Erythroblast (primary cell): ENCODE measurements at places on chromosomes 2 and 18.

DNA sequence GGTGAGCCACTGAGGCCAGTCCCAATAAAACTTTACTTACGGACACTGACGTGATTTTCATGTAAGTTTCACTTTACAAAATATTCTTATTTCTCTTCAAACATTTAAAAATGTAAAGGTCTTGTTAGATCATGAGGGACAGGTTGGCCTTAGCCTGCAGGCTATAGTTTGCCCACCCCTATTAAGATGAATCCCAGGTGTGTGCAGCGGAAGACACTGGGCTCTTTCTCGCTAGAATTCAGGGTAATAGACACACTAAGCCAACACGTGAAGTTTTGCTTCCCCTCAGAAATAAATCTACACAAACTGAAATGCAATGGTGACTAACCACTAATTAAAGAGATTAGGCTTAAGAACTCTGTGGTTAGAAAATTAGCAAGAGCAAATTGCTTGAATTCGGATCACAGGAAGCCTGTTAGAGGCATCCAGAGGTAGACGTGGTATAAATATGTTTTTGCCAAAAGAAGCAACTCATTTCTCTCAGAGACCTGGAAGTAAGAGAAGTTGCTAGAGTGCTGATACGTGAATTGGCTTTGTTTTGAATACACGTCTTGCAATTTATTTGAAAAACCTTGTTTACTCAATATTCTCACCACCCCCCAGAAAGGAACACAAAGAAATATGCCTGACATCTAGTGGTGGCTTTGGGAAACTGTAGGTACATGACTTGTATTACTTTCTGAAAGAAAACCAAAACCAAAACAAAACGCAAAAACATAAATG lies 151.6 kb downstream of the DTNB start:
- peak; percentile 81 for DNase-seq

- DNase-seq = no peak
These were observed 65.6 kb downstream of the NRP2 start for GRCh38 chr2:205747829-205748386.

DNA sequence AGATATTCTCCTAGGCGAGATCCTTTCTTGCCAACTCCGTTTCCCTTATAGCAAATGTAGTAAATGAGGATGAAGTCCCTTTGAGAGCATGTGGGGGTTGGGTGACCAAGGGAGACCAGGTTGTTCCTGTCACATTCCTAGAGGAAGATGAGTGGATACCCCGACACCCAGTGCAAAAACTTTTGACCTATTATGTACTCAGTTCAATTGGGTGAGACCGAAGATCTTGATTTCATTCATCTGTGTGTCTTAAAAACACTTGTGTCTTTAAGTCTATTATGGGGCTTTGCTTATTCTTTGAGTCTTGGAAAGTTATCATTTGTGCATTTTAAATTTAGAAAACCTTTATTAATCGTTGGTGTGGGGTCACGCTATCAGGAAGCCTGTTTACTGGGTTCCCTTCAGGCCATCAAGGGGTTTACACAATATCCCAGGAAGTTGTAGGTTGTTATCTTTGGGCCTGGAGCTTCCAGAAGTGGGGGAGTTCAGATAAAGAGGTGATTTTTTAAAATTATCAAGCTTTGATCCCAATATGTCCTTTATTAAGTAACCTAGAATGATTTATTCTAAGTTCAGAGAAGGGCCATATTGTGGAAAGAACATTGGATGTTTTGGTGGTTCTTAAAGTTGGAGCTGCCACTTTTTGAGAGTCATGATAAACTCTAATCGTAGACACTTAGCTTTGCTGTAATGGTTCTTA lies 2.8 kb downstream of the RHOB start:
- no peak for DNase-seq

- no peak for DNase-seq
These were observed 127.8 kb downstream of the ARHGAP28 start for GRCh38 chr18:6857300-6857699.

DNA sequence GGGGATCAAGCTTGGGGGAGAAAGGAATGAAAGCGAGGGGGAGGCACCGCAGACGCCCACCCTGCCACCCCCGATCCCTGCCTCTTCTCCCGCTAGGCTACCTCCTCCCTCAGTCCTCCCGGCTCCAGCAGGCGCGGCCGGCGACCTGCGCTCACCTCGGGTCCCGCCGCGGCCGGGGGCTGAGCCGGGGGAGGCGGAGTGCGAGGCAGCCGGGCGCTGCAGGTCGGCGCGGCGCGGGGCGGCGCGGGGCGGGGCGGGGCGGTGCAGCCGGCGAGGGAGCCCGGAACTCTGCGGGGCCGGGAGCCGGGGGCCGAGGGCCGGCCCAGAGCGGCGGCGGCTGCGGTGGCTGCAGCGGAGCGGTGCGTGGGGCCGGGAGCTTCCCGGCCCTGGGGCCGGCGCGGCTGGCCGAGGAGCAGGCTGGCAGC lies 477 bp downstream of the ACVR1 start:
- peak; percentile 40 for DNase-seq

- no peak for DNase-seq
These were observed 193.3 kb upstream of the AGAP1 start for GRCh38 chr2:235300368-235301201.

DNA sequence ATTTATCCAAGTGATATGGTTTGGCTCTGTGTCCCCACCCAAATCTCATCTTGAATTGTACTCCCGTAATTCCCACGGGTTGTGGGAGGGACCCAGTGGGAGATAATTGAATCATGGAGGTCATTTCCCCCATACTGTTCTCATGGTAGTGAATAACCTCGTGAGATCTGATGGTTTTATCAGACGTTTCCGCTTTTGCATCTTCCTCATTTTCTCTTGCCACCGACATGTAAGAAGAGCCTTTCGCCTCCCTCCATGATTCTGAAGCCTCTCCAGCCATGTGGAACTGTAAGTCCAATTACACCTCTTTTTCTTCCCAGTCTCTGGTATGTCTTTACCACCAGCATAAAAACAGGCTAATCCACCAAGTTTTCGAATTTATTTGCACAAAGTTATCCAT lies 20.3 kb upstream of the CHST10 start:
- DNase-seq = no peak

DNA sequence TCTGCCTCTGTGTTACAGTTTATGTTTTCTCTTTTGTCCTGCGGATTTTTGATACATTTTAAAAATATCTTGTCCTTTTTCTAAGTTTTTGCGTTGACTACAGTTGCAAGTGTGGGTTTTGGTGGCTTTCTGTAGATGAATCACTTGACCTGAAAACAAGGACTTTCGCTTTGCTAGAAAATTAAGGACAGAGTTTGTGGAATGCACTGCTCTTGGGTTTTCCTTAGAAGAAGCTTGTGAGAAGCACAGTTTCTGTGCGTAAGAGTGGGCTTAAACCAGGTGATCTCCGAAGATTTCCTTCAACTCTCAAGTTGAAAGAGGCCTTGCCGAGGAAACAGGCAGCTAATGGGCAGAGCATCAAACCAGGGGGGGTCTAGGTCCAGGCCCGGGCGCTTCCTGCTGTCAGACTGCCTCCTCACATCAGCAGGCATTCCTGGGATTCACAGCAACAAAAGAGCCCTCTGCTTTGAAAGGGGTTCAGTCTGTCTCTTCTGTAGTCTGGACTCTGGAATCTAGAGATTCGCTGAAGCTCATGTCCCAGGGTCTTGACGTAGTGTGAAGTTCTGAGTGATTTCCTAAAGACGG lies 17.3 kb downstream of the NCK2 start:
- no peak for DNase-seq

DNA sequence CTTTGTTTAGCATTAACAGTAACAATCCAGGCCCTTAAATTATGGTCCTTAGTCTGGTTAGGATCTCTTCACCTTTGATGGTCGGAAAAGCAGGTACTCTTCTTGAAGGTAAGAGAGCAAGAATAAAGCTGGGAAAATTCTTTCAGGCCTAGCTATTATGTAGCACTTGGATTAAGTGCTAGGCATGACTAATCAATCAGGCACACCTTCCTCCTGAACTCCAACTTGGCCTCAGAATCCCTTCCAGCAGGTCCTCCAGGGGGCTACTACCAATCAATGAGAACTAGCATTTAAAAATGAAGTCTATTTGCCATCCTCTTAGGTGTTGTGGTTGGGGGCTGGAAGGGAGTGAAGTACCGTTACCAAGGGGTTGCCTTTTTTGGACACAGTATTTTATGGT lies 3.7 kb downstream of the SMYD1 start:
- no peak for DNase-seq

- peak; percentile 75 for DNase-seq
These were observed 20.4 kb upstream of the BCL2 start for GRCh38 chr18:63339920-63340484.

GRCh38 chr18:22173928-22174301 lies 4.5 kb downstream of the GATA6 start:
- DNase-seq = no peak

- no peak for DNase-seq
These were observed 190.3 kb upstream of the SLC8A1 start for GRCh38 chr2:40642237-40642636.

DNA sequence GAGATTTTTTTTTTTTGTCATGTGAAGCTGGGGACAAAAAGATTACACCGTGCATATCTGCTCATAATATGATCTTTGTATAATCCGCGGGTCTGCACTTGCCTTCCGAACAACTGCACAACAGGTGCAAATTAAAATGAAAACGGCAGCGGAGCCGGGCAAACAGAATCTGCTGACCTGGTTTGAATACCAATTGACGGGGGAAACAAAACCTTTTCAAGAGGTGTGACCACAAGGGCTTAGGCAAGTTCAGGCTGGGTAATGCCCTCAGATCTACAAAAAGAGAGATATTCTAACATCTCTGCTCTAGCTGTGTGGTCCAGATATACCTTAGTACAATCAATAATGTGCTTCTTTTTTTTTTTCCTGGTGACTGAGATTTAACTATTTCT lies 88.5 kb downstream of the ZEB2 start:
- no peak for DNase-seq

- DNase-seq = no peak
These were observed 42.9 kb downstream of the ARHGEF33 start for GRCh38 chr2:38932586-38932985.

- peak; percentile 16 for DNase-seq
These were observed at the start of gene ALKAL2 for GRCh38 chr2:287911-288757. Gene ALKAL2, minus strand, starts transcription at chr2:288091. Its CDS starts 256 bp downstream, at chr2:287835.

GRCh38 chr2:138622613-138623012 lies 121.0 kb downstream of the SPOPL start:
- no peak for DNase-seq

GRCh38 chr2:155141418-155141817 lies 442.9 kb downstream of the KCNJ3 start:
- no peak for DNase-seq

DNA sequence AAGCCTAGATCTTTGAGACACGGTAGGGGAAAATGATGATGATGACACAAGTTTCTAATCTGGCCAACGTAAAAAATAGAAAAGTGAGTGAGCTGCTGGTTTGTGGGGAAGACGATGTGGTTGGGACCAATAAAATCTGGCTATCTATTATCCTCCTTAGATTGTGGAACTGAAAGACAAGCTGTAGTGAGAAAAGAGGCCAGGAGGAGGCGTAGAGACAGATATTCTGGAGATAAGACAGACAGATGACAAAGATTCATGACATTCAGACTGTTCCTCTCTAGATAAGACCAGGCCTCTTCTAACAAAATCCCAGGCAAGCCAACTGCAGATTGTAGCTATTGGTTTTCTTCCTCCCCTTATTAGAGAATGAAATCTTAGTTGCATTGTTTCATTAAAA lies 376.3 kb upstream of the UBE2E3 start:
- peak; percentile 10 for DNase-seq

DNA sequence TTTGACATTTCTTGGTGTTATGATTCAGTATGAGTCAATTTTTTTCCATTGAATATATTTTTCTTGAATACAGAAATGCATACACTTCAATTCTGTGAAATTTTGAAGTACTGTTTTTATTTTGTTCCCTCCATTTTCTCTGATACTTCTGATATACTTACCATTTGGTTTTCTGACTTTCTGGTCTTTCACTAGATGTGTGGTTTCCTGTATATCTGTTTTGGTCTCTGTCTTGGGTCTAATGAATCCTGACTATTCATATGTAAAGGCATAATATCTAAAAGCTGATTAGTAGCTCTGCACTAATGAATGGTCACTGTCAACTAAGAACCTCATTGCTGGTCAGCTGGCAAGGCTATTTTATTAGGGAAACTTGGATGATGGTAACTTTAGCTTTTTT lies 345.6 kb downstream of the GRB14 start:
- no peak for DNase-seq

GRCh38 chr2:3636586-3637310 lies 21.3 kb upstream of the ALLC start:
- DNase-seq = no peak

- no peak for DNase-seq
These were observed 119.1 kb downstream of the LRATD1 start for GRCh38 chr2:14751581-14751980.

DNA sequence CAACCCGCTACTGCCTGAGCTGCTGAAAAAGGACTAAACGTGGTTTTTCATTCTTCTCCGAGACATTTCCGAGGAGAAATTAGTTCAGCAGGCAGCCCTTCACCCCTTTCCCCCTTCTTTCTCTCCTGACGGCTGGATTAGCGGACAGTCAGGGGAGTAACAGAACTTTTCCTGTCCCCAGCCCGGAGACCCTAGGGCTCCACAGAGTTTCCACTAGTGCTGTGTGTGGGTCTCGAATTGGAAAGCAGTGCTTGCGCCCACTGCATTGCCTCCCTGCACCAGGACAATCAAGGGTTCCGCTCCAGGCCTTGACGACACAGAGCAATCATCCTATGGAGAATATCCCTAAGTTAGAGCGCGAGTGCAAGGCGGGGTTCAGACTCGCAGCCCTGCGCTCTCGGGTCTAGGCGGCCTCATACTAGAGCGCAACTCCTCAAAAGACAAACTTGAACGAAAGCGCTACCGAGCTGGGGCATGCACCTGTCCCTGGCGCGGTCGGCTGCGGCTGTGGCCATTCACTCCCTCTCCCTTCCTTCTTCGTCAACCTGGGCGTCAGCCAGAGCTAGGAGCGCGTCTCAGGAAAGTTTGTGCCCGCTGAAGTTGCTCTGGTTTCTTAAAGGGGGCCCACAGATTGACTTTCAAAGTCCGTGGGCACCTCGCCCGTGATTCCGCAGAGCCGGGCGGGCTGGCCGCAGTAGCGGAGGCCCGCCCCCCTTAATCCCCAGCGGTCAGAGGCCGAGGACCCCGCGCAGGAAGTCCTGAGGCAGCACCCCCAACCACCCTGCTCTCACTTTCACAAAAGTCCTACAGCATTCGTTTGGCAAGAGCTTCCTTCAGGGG lies 801 bp downstream of the OSR1 start:
- DNase-seq = no peak

DNA sequence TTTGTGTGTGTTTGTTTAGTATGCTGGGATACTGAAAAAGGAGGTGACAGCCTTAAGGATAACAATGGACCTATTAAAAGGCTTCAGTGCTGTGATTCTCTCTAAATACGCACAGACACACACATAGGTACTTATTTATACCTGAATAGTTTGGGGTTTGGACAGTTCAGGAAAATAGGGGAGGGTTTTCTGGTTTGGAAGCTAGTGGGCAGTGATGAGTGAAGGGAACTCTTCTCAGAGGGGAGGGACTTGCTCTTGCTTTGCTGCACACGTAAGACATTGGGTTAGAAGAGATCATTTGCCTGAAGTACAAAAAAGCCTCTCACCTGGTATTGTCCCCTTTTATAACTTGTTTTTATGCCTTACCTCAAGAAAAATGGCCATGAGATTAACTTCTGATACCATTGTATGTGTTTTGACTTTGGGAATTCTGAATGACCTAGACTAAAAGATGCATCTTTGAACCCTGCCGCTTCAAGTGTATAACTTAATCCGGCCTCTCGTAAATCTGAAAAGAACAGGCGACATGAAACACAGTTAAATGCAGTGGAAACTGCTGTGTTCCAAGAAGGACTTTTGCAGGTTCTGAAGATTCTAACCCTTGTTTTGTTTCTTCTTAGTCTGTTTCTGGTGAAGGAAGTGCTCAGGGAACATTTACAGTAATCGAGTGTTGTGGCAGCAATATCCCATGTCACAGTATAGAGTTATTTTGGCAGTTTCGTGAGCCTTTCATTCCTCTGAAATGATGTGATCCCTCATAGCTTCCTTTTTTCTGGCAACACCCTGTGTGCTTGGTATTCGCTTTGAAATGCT lies 2.5 kb downstream of the CRIM1 start:
- DNase-seq = peak; percentile 64
